Fibroblast of the aortic adventitia (primary cell): ENCODE measurements at places on chromosomes 12 and 14.
A peak's percentile ranks its signal among the peaks of the same experiment; 100 is the strongest.

GRCh38 chr12:8867009-8867408, 44.6 kb downstream of the A2ML1 start:
- no peak for DNase-seq

DNA sequence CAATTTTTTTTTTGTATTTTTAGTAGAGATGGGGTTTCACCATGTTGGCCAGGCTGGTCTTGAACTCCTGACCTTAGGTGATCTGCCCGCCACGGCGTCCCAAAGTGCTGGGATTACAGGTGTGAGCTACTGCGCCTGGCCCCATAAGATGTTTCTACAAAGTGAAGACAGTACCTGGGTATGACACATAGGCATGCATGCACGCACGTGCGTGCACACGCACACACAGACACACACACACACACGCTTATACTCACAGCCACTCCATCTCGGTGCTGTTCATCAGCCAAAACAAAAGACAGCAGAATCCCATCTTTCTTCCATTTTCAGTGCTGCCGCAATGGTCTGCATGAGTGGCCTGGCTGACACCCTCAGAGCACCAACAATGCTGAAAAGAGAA, 63.9 kb downstream of the VCPKMT start:
- no peak for DNase-seq

DNA sequence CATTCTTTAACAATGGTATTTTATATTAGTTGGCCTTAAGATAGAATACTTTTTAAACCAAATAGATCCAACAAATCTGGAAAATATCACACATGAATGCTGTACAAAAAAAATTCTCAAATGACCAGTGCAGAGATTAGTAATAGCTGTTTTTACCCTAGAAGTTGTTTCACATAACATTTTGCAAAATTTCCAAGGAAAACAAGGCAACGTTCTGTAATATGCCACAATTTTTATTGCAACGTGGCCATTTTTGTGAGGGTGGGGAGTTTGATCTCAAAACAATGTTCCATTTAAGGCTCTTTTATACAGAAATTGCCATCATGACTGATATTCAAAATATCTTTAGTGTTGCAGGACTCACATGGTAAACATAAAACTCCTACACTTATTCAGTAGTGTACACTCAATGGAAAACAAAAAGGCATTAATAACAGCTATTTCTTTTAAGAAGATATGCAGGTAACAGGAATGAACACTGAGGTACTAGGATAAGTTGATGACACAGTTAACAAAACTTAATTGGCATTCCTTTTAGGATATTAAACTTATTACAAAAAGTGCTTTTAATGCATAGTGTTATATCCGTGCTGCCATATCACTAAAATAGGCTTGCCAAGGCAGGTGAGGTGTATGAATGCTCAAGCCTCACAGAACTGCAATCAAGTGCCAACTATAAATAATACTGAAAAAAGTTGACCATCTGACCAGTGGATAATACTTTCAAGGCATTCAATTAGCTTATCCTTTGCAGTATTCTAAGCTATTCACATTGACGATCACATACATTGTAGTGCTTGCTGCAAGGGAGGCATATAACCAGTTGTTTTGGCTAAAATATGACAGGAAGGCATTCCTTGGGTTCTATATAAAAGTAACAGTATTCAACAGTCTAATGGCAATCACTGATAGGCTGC, 2.3 kb downstream of the CFL2 start:
- peak; percentile 38 for DNase-seq

GRCh38 chr12:46365951-46366379, 6.6 kb downstream of the SLC38A2 start:
- DNase-seq: peak; percentile 42

DNA sequence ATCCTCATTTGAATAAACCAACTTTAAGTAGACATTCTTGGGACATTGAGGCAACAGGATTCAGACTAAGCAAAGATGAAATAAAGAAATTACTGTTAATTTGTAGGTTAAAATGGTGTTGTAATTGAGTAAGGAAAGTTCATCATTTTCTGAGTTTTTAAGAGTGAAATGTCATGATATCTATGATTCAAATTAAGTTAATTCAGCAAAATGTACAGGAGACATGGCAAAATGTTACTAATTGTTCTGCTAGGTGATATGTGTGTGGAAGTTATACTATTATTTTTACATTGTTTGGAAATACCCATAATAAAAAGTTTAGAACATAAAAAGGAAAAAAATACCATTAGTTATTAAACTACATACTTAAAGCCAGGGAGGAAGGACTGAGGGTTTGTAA, 55.0 kb upstream of the EGLN3 start:
- no peak for DNase-seq

DNA sequence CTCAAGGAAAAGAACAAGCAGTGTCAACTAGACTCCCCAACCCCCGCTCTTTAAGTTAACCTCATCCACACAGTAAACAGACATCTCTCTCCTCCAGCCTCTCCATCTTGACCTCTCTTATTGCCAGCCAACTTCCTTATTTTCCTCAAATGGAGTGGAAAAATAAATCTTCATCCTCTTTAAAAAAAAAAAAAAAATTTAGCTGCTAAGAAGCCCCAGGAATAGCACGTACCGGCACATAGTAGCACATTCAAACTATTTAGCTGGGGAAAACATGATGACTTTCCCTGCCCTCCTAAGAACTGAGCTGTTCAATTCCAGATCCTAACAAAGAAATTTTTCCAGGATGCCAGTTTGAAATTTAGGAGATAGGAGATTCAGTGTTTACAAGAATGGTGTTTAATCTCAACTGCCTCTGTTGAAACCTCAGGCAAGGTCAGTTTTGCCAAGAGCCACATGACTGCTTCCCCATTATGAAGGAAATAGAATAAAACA, 90.8 kb downstream of the EPS8 start:
- peak; percentile 73 for DNase-seq

- DNase-seq: no peak
Observed at GRCh38 chr12:102652645-102653313, 172.4 kb upstream of the IGF1 start.

GRCh38 chr14:103356024-103356682, 22.1 kb downstream of the EIF5 start:
- DNase-seq: no peak

GRCh38 chr14:71491931-71492330, 440.3 kb upstream of the RGS6 start:
- DNase-seq: peak; percentile 79

DNA sequence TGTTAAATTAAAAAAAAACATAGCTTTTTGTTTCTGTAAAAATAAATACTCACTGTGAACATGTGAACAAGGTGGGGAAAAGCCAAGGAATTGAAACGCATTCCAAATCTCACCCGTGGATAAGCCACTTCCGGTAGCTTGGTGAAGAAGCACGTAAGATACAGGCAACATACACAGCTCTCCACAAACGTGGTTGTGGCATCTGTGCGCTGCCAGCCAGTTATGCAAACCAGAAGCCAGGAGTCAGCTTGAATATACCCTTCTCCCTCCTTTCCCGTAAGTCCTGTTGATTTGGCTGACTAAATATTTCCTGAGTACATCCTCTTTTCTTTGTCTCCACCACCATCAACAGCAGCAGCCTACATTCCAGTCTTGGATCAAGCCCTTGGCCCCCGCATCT, 486.2 kb downstream of the VRK1 start:
- no peak for DNase-seq

- DNase-seq: no peak
Observed at GRCh38 chr14:41446008-41446407, 160.7 kb upstream of the LRFN5 start.

DNA sequence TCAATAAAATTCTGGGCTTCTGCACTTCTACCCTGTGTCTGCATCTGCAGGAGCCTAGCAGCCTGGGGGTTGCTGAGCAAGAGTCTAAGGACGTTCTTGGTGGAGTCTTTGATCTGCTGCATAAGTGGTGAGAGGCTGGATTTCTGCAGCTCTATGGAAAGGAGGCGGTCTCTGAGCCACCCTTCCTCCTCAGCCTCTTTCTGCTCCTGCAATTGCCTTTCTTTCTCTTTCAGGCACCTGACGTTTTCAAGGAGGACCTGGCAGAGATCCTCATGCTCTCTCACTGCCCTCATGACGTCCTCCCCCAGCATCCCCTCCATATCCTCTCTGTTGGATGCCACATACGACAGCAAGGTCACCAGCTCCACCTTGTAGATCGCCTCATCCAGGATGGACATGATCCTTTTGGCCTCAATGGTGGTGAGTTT, 13.6 kb upstream of the TPCN1 start:
- DNase-seq: no peak

DNA sequence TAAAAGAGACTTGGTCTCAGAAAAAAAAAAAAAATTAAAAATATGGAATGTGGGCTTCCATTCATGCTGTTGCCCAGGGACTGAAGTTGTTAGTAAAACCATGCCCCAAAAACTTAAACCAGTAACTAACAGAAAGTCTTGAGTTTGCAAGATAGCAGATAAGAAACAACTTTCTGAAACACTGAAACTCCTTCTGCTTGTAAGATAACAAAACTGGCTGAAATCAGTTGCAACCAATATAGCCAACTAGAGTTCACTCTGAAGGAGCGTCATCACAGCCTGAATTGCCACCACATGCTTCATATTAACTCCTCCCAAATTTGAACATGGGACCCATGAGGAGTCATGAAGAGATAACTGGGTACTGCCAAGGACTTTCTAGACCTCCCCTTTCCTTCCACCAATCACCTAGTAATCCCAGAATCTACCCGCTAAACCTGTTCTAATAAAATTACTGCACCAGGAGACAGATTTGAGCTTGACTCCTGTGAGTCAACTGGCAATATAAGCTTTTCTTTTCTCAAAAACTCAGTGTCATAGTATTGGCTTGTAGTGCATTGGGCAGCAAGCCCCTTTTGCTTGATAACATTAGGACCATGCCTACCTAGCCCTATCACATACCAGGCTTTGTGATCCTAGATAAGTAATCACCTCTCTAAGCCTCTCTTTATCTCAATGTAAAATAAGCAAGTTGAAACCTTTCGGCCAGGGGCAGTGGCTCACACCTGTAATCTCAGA, 53.6 kb downstream of the R3HDM2 start:
- DNase-seq: peak; percentile 48

DNA sequence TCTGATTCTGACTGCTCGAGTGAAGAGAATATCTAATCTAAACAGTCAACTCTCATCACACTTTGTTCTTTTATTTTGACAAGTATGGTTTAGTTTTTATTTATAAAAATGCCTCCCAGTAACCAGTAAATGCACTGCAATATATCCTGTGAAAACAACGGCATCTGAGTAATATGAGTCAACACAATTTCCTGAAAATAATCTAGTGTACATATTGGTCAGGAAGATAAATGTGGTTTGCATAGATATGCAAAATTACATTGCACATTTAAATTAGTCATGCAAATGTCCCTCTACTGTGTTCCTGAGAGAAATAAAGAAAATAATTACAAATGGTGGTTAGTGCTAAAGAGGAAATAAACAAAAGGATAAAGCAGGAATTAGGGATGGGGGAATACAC, 1190.7 kb upstream of the SEL1L start:
- DNase-seq: no peak

DNA sequence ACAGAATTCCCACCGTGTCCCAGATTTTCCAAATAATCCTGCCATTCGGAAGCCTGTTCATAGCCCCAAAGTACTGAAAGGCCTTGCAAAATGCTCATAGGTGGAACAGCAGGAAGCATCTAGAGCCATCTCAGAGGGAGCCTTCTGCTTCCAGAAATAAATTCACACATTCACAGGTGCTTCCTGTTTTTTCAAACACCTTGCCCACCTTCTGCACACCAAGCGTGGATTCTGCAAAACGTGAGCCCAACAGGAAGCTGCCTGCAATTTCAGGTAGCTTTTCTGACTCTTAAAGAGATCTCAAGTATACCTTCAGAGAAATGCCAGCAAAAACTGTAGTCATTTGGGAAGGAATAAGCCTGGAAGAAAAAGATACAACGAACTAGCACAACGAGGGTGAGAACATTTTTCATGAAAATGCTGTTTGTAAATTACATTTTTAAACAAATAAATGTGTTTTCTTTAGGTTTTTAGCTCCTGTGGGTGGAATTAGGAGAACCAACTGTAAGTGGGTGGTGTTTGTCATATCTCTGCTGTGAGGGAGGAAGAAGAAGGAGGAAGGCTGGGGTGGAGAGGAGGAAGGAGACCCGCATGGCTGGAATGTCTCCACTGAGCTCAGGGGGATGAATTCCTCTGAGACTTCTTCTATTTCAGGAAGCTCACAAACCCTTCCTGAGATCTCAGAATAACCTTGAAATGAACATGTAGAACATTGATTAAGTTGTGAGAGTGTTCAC, at the start of gene IFNG-AS1:
TSS of gene IFNG-AS1 (plus strand) at position 264 of the 737 bp plus-strand sequence.
- DNase-seq: no peak

GRCh38 chr12:18849761-18850160, 111.8 kb downstream of the CAPZA3 start:
- peak; percentile 58 for DNase-seq

- DNase-seq: no peak
Observed at GRCh38 chr12:63101920-63102319, 49.1 kb downstream of the AVPR1A start.

- no peak for DNase-seq
Observed at GRCh38 chr14:100540141-100540925, 46.9 kb downstream of the BEGAIN start.

- DNase-seq: peak; percentile 95
Observed at GRCh38 chr14:30193845-30194501, 266.3 kb upstream of the PRKD1 start.

- DNase-seq: no peak
Observed at GRCh38 chr12:42683933-42684801, 94.6 kb upstream of the PRICKLE1 start.

DNA sequence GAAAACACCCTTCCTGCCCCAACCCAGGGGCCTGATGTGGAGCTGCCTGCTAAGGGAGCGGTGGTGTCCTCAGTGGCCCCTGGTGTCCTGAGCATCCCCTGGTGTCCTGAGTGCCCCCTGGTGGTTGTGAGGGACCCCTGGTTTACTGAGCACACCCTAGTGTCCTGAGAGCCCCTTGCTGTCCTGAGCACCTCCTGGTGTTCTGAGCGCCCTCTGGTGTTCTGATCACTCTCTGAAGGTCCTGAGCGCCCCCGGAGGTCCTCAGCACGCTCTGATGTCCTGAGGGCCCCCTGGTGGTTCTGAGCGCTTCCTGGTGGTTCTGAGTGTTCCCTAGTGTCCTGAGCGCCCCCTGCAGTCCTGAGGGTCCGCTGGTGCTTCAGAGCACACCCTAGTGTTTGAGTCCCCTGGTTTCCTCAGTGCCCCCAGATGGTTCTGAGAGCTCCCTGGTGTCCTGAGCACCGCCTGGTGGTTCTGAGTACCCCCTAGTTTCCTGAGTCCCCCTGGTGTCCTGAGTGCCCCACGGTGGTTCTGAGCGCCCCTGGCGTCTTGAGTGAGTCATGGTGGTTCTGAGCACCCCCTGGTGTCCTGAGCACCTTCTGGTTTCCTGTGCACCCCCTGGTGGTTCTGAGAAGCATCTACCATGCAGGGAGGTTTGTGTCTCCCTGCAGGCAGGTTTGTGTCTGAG, 1004.2 kb downstream of the TMEM121 start:
- DNase-seq: no peak

- DNase-seq: no peak
Observed at GRCh38 chr12:124595444-124595843, 28.0 kb upstream of the NCOR2 start.

- DNase-seq: no peak
Observed at GRCh38 chr12:25942709-25943108, 15.8 kb upstream of the RASSF8 start.
